ENCODE measurements at places on chromosomes 13 and 19. TPM values are rescaled to one million over a fixed set of nuclear protein-coding genes. Genes with fewer than 3 reads are reported as not detected.

SLITRK6 gene
- 0.25 TPM for polyA plus RNA-seq

ZNF568 gene
- 2.6 TPM for polyA plus RNA-seq

KLK3 gene
- not detected for polyA plus RNA-seq

EDNRB gene
- polyA plus RNA-seq, result 8.4 TPM

NANOS3 gene
- polyA plus RNA-seq, result not detected

WDR87 gene
- polyA plus RNA-seq, result not detected

LYL1 gene
- 5.0 TPM for polyA plus RNA-seq

C2CD4C gene
- 0.55 TPM for polyA plus RNA-seq

FSTL3 gene
- 32.8 TPM for polyA plus RNA-seq

LILRB1 gene
- polyA plus RNA-seq, result 2.0 TPM

SLC7A10 gene
- polyA plus RNA-seq, result not detected

CD22 gene
- polyA plus RNA-seq, result 2.0 TPM

KIR3DL1 gene
- polyA plus RNA-seq, result not detected

ZNF667 gene
- 2.5 TPM for polyA plus RNA-seq

ATP8A2 gene
- 0.12 TPM for polyA plus RNA-seq

NLRP5 gene
- not detected for polyA plus RNA-seq

WTIP gene
- polyA plus RNA-seq, result 6.0 TPM

ZNF724 gene
- polyA plus RNA-seq, result not detected

ICAM5 gene
- polyA plus RNA-seq, result 0.50 TPM

CDC42EP5 gene
- polyA plus RNA-seq, result 48.6 TPM

GJA3 gene
- not detected for polyA plus RNA-seq

ZNF440 gene
- polyA plus RNA-seq, result 5.7 TPM

Data from stomach (tissue), 19 donors.